Testis (tissue), 5 donors: ENCODE measurements at places on chromosomes 6 and 20.
A peak's percentile ranks its signal among the peaks of the same experiment; 100 is the strongest.

GRCh38 chr6:105881608-105882007 lies 204.5 kb upstream of the PRDM1 start:
- no peak for DNase-seq

GRCh38 chr6:136763255-136763654 lies 29.0 kb downstream of the MAP3K5 start:
- no peak for DNase-seq

DNA sequence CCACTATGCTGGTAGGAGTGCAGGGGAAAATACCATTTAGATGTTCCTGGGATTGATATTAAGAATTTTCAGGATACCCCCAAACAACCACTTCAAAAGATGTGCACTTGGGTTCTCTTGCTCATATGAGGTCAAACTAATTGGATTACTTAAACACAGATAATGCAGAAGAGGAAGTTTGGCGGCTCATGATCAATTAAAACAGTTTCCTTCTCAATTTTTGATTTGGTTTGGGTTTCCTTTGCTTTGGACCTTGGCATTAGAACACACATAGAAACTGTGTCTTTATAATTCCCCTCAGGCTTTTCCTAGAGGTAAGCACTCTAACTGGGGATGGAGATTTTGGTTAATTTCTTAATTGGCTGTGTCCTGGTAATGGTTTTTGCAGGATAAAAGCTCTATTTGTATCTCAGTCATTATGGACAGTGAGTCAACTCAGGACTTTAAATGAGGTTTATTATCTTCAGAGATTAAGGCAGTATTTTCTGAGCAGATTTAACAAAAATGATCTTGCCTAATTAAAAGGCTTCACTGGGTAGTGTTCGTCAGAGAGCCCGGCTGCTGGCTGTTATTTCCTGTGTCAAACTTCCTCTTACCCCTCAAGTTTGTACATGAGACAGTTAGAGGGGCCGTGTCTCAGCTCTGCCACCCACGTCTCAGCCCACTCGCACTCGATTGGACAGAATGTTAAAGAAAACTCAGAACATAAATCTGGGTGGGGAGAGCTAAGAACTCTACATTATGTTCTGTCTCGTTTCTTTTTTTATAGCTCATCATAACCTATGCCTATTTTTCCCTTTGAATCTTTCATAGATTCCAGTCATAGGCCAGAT lies 50.3 kb upstream of the PREP start:
- no peak for DNase-seq

GRCh38 chr20:21583486-21584168 lies 69.8 kb upstream of the NKX2-2 start:
- DNase-seq, result no peak

- DNase-seq, result no peak
Observed at GRCh38 chr6:72525821-72526510, 95.9 kb upstream of the KCNQ5 start.

DNA sequence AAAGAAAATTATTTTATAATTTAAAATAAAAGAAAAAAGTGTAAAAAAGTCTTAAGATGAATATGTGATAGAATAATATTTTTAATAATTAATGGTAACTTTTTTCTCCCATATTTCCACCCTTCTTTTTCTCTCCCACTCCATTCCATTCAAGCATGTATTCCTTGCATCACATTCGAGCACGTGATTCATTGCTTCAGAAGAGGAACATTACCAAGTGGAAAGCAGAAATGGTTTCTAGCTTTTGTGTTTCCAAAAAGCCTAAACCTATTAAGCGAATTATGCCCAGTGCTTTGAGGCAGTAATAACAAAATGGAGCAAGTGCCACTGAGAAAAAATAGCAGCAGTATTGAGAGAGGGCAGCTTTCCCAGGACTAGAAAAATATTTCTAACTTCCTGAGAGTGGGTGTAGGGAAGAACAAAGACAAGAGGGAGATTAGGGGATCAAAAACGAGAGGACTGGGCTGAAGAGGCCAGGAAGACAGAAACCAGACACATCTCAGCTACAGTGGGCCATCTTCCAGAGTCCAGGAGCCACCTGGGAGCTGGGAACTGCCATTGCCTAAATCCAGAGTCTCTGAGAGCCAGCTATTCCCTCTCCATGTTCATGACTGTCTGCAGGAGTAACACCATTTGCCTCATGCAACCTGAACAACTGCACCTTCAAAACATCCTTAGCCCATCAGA lies 15.0 kb upstream of the AKIRIN2 start:
- DNase-seq, result no peak

GRCh38 chr20:34254979-34255378 lies 13.8 kb downstream of the ASIP start:
- no peak for DNase-seq

GRCh38 chr6:28208111-28208659 lies 16.9 kb upstream of the ZSCAN9 start:
- no peak for DNase-seq

DNA sequence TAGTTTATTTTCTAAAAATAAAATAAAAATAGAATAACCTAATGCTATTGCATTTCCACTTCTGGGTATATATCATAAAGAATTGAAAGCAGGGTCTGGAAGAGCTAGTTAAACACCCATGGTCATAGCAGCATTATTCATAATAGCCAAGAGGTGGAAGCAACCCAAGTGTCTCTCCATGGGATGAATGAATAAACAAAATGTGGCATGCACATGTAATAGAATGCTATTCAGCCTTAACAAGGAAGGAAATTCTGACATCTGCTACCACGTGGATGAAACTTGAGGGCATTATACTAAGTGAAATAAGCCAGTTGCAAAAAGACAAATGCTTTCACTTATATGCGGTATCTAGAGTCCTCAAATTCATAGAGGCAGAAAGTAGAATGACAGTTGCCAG lies 130.8 kb downstream of the TIAM2 start:
- no peak for DNase-seq

DNA sequence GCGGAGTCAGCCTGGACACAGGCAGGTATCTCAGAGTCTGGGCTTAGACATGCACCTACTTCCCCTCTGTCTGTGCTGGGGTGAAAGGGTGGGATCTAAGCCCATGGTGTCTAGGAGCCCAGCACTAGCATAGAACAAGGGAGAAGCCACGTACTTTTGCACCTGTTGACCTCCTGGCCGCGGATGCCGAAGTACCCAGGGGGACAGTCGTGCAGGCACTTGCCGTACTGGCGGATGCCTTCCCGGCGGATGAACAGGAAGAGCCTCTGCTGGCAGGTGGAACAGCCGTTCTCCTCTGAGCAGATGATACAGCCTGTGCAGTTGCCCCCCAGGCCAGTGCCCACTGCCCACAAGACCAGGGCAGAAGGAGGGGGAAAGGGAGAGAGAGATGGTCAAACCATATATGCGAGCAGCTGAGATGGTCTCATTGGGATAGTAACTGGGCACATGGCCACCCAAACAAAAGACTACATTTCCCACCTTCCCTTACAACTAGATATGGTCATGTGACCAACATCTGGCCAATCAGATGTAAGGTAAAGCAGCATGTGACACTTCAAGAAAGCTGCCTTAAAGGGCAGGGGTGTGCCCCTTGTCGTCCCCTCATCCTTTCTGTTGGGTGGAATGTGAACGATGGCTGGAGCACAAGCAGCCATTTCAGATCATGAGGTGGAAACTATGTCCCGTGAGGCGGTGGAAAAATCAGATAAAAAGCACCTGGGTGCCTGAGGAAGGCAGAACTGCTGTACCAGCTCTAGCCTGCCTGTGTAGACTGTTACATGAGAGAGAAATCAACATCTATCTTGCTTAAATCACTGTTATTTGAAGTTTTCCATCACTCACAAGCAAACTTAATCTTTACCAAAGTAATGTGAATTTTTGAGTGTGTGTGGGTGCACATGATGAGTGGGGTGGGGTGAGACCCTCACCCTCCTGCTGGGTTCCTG lies 34.0 kb downstream of the RSPO4 start:
- DNase-seq, result peak; percentile 89

GRCh38 chr6:96153775-96154174 lies 138.0 kb downstream of the FUT9 start:
- DNase-seq, result no peak

- DNase-seq, result no peak
Observed at GRCh38 chr6:12391472-12391871, 101.3 kb downstream of the EDN1 start.

DNA sequence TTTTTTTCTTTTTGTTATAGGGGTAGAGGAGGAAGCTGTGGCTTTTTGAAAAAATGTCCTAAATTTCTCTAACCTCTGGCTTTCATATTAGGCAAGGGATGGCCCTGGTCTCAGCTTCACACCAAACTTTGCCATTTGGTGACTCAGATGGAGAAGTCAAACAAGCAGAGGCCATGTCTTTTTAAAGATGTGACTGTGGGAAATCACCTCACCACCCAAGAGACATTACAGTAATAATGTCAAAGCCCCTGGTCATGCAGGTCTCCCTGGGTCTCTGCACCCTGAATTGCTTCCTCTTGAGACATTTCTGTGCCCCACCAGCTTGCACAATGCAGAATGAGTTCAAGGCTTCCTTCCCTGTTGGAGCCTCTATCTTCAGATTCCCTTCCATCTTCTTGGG lies 39.5 kb upstream of the ADGRF5 start:
- DNase-seq, result no peak

DNA sequence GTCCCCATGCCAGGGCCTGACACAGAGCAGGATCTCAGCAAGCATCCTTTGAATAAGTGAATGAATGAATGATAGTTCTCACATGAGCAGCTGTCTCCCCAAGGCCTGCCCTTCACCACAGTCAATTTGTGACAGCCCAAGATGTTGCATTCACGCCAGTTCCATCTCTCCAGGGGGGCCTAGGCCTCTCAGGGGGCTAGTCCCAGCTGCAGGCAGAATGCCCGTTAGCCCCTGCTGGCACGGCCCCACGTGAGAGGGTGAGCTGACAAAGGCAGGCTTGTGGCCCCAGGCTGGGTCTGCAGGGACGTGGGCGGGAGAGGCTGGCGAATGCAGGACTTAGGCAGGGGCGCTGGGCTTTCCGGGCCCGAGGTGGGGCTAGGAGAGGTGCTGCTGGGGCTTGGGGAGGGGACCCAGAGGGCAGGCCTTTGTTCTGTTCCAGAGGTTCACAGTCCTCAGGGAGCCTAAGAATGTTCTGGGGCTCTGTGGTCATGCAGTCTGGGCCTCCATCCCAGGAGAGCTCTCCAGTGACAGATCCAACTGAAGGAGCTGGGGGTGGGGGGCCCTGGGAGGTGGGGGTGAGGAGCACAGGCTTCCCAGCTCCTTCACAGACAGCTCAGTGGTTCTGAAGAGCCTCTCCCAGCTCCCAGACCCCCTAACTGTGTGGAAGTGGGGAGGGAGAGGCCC lies 30.5 kb upstream of the TLDC2 start:
- DNase-seq, result no peak

- no peak for DNase-seq
Observed at GRCh38 chr6:16380220-16380809, 141.9 kb downstream of the GMPR start.

DNA sequence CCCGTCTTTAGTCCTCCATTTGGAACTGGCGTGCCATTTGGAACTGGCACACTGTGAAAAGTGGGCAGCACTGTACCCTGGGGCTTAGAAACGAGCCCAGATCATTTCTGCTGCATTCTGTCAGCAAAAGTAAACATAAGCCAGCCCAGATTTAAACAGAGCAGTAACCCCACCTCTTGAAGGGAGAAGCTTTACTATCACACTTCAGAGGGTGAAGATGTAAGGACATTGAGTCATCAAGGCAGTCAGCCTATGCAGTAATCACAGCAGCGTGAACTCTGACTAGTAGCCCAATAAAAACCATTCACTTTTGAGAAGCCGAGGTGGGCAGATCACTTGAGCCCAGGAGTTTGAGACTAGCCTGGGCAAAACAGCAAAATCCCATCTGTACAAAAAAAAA lies 216.9 kb downstream of the EYA2 start:
- DNase-seq, result no peak

DNA sequence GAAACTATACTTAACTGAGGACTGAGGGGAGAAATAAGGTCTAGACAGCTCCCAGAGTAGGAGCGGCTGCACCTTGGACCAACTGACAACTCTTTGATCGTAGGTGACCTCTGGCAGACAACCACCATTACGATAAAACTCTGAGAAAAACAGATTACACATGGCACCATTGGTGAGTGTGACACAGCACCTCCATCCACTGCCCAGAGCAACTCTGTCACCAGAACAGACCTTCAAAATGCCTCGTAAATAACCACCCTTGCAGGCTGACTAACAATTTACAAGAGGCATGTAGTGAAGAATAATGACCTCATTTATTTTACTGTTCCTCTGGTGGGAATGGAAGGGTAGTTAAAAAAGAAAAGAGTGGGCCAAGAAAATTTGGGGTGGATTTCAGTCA lies 64.2 kb downstream of the F13A1 start:
- DNase-seq, result no peak

GRCh38 chr20:48526936-48527335 lies 300.9 kb downstream of the PREX1 start:
- no peak for DNase-seq

DNA sequence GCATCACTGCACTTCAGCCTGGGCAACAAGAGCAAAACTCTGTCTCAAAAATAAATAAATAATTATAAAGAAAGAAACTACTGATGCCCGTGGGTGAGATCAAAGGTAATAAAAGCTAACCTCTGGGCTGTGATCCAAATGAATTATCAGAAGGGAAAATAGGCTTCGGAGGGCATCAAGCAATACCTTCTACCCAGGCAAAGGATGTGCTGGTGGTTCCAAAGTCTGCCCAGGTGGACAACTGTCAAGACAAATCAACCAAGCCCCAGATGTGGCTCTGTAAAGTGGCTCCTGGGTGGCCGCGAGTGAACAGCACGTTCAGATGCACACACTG lies 95.6 kb downstream of the SCML4 start:
- no peak for DNase-seq

GRCh38 chr20:45965169-45966002 lies 6.6 kb downstream of the ZNF335 start:
- DNase-seq, result no peak

DNA sequence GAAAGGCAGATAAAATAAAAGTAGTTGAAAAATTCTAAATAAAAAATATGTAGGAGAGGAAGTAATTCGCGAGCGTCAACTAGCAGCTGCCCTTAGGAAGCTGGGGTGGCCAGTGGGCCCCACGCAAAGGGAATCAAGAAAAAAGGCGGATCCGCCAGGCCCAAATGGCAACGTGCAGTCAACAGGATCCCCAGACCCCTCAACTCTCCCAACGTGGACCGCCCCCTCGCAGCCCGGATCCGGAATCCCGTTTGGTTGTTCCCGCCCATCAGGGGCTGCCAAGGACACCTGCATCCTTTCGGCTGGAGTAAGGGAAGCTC lies 296 bp downstream of the DZANK1 start:
- DNase-seq, result no peak
